ENCODE measurements at places on chromosomes 6 and 20.

DNA sequence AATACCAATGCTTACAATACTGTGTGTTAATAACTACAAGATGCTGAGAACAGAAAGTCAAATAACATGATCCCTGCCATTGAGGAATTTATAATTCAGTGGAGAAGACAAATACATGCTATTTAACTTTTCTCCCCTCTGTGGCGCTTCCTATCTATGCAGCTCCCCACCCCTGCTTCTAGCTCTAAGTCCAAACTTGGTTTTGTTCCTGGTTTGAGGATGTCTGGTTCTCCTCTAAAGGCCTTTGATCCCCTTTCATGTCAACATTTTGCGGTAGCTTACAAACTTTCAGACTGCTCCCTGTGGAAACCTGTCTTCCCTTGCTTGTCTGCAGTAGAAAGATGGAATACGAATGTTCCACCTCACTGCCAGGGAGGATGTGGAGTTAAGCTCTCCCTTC, 18.4 kb upstream of the REPS1 start:
- DNase-seq: no peak

DNA sequence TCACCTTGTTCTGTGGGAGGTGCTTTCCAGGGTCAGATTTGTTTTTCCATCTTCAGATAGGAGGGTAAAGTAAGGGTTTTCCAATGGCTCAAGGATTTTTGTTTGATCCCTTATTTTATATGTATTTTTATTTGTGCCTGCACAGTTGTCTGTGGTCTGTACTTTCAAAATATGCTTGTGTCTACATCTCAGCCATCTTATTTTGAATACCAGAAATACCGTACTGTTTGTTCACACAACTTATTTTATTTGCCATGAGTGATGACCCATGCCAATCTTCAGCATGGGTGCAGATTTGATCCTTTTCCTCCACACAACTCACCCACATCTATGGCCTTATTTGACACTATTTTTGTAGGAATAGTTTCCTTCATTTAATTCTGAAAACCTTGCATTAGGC, 72.2 kb upstream of the PTCHD4 start:
- DNase-seq: no peak

DNA sequence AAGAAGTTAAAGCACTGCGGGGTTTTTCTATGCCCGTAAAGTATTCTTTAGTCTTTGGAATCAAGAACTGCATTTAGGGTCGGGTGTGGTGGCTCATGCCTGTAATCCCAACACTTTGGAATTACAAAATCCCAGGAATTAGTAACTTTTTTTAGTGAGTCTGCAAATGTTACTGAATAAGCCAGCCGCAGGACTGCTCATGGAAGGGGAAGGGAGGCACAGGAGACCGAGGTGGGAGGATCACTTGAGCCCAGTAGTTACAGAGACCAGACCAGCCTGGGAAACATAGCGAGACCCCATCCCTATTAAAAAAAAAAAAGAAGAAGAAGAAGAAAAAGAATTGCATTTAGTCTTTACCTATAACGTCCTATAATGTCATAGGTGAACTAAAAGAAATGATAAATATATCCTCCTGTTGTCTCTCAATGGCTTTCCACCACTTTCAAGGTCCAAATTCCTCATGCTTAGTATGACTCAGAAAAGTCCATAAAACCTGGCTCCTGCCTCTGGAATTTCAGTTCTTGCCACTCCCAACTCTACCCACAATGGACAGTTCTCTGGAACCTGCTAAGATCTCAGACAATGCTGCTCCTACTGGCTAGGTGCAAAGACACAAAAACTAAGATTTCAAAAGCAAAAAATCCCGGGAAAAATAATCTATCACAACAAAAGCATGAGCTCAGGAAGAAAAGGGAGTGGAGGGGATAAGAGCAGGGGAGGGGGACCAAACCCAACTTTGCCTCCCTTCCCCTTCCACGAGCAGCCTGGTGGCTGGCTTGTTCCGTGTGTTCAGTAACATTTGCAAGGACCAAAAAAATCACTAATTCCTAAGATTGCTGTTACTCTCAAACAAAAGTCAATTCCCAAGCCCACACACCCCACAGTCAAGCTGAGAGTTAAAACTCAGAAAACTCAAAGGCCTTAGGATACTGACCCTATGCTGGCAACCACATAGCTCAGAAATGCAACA, 39.0 kb downstream of the B4GALT5 start:
- DNase-seq: no peak

- no peak for DNase-seq
Observed at GRCh38 chr6:114195027-114195365, 147.8 kb downstream of the HS3ST5 start.

- peak; percentile 54 for DNase-seq
Observed at GRCh38 chr6:13485923-13486562, 1.4 kb downstream of the GFOD1 start.

DNA sequence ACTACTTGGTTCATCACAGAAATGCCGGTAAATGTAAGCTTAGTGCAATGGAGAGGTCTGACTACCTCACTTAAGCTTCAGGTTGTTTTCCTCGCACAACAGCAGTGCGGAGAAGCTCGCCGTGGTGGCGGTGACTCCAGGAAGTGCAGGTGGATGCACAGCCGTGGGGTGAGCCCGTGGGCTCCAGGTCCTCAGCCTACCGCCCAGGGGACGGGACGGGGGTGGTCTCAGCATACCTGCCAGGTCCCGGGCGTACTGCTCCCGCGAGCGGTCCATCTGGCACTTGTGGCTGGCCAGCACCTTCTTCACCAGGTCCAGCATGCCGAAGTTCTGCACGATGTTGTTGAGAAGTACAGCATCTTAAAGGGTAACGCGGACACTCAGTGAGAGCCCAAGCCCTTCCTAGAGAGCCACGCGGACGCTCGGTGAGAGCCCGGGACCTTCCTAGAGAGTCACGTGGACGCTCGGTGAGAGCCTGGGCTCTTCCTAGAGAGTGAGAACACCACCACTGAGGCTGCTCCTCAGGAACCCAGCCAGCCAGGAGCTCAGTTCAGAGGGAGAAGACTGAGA, 17.8 kb upstream of the HELZ2 start:
- no peak for DNase-seq

GRCh38 chr20:62010551-62011402, 54.9 kb downstream of the TAF4 start:
- DNase-seq: peak; percentile 56

GRCh38 chr20:3218307-3218988, 9.2 kb downstream of the ITPA start:
- no peak for DNase-seq

GRCh38 chr20:46030284-46031013, 1.4 kb downstream of the SLC12A5 start:
- DNase-seq: no peak

DNA sequence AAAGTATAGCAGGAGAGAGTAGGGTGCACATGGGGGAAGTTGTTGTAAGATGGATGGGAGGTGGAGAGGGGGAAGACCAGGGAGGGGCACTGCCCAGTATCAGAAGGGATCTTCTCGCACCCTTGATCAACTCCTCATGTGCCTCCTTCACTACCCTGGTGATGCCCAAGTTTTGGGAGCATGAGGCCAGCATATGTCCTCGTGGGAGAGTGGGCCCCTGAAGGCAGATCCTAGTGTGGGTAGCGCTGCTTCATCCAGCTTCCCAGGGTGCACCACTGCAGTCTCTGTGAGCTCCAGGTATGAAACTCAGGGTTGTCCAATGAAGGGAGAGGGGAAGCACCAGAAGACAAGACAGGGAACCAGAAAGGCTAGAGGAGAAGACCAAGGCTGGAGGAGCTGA, 82.2 kb upstream of the FOXP4 start:
- DNase-seq: no peak

DNA sequence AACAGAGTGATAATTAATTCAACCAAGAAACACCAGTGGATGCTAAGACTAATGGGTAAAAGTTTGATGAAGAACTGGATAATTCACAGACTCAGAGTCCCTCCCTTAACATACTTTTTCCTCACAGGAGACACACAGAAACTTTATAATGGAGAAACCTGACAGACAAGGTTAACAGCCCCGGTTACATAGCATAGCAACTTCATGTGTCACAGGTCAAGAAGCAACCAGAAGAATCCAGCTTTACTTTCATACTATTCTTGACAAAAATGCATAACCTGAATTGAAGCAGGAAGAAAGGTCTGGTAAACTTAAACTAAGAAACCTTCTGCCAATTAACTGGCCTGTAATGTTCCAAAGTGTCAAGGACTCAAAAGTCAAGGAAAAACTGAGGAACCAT, 375.9 kb downstream of the RNF144B start:
- DNase-seq: no peak

GRCh38 chr6:149905911-149906371, 8.0 kb upstream of the RAET1E start:
- no peak for DNase-seq

All from globus pallidus (tissue), 1 donor.